CD4-positive, alpha-beta T cell treated with Interleukin-12 subunit alpha and Interleukin-12 subunit beta, for 1 hour (primary cell): ENCODE measurements at places on chromosomes 12 and 14.

DNA sequence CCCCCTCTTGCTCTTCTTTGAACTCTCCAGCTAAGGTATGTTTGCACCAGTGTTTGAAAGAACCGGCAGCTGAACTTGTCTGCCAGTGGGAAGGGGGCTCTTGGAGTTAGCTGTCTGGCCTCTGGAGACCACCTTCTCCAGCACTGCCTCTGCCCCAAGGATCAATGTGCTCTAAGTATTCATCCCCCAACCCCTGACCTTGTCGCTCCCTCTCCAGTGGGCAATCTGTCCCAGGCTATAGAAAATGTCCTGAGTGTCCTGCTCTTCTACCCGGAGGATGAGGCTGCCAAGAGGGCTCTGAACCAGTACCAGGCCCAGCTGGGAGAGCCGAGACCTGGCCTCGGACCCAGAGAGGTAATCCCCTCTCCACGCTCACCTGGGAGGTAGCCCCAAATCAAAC, 2.8 kb downstream of the P3H3 start:
- DNase-seq: no peak

DNA sequence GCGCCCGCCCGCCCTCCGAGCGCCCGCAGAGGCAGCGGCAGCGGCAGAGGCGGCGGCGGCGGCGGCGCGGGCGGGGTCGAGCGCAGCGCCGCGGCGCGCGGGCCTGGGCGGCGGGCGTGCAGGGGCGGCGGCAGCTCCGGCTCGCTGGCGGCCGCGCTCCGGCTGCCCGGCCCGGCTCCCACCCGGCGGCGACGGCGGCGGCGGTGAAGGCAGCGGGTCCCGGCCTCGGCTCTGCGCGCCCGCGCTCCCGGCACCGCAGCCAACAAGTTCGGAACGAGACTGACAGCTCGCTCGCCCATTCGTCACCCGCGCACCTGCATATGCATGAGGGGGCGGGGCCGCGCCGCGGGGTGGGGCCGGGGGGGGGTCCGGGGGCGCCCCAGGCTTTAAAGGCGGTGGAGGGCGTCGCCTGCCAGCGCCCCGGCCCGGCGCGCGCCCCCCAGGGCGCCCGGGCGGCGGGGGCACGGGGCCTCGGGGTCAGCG, at the start of gene JAG2:
Gene JAG2 (minus strand): TSS at position 281 of the 483 bp plus-strand sequence. CDS start 356 bp downstream, outside the sequence.
- DNase-seq: peak; percentile 58

DNA sequence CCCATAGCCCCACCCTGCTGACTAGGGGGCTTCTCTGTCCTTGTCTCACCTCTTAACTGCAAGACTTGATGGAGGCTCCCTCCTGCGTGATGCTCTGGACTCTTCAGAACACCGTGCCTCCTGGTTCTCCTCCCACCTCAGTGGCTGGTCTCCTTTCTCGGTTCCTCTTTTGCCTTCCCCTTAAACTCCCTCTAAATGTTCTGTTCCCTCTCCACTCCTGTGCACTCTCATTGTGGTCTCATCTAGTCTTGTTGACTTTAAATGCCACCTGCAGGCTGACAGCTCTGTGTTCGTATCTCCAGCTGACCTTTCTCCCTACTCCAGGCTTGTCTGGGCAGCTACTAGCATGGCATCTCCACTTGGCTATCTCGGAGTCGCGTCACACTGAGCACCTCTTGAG, 28.3 kb downstream of the DYNC1H1 start:
- no peak for DNase-seq

DNA sequence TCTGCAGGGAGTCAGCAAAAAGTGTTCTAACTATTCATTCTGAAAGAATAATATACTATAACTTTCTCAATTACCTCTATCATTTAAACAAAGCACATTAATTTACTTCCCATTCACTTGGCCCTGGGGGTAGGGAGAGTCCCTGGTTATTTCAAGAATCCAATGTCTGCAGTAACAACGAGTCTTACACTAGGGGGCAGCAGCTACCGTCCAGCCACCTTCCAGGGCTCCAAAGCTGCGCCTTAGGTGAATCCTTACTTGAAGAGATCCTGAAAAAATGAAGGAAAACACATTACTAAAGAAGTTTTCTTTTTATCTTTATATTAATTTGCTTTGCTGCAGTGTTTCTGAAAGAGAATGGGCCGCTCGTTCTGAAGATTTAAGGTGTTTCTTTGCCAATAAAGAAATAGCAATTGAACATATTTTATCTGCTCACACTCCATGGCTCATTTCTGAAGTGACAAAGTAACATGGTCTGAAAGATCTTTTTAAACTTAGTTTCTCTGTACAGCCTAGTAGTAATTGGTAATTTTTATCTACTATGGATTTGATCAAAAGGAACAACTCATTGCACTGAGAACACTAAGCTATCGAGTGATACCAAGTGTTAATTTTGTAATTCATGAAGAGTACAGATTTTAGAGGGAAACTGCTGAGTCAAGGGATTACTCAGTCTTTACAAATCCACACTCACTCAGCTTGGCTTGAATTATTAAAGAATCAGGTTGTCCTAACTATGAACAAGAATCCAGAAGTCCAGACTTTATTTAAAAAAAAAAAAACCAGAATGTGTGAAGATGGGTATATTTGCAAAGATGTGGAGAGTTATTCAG, 27.6 kb downstream of the BHLHE41 start:
- peak; percentile 59 for DNase-seq

DNA sequence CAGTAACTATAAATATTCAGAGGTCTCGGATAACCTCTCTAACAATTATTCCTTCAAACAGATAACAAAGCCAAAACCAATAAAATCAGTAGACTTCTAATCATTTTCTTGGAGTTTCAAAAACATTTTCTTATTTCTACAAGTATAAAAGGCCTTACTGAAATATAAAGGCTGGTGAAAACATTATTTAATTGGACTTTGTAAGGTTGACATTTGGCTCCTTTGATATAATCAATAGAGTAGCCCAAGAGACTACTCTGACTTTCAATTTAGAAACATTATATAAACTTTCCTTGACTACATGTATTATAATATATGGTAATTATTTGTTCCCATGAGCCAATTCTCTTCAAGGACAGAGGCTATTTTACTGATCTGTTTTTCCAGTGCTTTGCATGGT, 68.3 kb downstream of the OSBPL8 start:
- no peak for DNase-seq

DNA sequence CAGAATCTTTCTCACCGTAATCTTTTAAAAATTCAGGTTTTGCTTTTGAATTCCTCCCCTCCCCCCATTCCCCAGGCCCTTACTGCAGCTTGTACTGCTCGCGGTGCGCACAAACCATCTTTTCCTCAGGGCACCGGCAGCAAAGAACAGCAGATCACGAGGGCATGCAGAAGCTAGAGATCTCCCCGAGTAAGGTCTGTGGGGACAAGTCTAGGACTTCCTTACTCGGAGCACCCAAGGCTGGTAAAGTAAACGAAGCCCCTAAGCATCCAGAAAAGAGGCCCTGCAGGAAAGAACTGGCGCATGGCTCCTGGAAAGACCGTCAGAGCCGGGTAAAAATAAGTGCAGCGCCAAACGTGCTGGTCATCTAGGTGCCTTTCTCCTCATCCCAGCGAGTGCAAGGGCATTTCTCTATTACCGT, 727 bp downstream of the LDHB start:
- DNase-seq: peak; percentile 40

DNA sequence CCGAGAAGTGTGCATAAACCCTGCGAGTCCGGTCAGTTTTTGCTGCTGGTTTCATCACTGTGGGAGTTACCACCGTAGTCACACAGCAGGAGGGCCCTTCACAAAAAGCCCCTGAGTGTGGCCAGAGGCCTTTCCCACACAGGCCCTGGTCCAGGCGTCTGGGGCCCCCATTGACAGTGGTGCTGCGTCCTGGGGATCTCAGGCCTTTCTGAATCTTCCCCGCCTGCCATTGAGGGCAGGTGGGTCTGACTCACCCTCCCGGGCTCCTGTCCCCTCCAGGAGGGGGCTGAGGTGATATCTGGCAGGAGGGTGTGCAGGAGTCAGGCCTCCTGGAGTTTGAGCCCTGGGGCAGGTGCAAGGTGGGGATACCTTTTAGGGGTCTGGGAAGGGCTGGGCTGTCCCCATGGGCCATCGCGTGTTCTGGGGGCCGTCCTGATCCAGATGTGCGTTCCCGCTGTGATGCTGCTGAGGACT, 358.5 kb downstream of the TMEM121 start:
- no peak for DNase-seq

DNA sequence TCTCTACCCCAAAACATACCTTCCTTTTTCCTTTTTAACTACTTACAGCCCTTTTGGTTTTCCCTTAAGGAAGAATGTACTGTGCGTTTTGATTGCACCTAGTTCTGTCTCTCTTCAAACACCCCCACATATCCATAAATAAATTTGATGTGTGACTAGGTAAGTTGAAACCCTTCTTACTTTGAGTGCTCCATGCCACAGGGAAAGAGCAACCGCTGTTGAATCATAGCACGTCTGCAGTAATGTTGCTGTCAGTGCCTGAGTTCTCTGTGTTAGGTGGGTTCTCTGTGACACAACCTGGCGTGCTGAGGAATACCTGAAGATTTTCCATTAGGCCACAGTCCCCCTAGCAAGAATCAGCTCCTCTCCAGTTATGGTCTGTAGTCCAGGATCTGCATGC, 102.1 kb downstream of the FIGNL2 start:
- DNase-seq: no peak
